ENCODE measurements at places on chromosomes 7 and 10. TPM values are rescaled to one million over a fixed set of nuclear protein-coding genes. Genes with fewer than 3 reads are reported as not detected.

DNA sequence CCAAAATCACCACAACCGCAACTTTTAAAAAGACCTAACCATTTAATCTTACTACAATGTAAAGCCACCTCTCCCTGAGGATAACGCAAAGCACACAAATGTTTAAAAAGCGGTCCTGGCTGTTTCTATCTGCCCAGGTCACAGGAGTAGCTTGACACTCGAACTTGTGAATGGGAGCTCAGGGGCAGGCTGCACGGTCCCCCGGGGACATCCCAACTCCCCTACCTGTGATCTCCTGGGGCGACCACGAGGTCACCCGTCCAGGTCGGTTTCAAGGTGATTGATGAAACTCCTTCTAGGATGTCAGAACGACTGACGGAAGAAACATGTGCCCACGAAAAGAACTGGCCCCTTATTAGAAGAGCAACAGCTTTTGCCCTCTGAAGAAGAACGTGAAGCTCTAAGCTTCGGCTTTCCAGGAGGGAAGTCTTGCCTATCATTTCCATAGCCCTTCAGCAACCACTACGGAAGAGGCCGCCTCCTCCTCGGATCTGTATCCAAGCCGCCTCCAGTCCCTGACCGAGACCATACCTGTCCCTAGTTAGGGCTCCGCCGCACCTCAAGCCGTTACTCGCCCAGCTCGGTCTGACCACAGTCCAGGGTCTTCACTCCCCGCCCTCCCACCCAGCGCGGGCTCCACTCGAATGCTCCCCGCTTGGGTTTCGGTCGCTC, 459 bp downstream of the CYCS start:
- no peak for DNase-seq

- no peak for DNase-seq
Measured at GRCh38 chr7:112800486-112800885, 10.3 kb upstream of the TMEM168 start.

GRCh38 chr7:131753620-131754222, 197.3 kb upstream of the PODXL start:
- DNase-seq = no peak

- no peak for DNase-seq
Measured at GRCh38 chr7:75928568-75928914, 13.6 kb downstream of the POR start.

DNA sequence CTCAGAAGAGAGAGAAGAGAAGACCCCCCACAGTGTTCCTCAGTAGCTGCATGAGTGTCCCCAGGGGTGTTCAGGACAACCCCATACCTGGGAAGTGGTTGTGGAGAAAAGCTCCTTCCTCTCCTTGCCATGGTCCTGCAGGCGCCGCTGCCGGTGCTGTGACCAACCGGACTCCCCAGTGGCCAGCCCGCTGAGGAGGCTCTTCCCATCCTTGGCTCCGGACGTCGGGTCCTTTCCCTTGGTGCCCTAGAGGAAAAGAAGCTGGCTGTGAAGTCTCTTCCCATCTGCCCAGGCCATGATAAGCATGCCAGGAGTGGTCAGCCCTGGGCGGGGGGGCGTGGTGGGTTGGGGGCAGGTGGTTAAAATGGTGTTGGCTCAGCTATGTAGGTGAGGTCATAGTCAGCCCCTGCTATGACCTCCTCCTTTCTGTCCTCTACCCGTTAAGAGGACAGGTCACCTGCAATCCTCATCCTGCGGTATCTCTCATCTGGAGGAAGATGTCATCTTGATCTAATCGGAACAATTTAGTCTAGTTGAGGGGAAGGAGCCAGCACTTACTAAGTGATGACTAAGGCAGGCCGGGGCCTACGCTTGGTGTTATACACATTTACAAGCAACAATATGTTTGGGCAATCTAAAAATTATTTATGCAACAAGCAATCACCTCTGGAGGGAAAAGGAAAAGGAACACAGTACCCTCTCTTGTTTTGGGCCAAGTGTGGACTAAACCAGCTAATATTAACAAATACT, 13.2 kb downstream of the WDR91 start:
- no peak for DNase-seq

GRCh38 chr10:130858626-130859025, 452.9 kb downstream of the TCERG1L start:
- no peak for DNase-seq

GRCh38 chr7:53719122-53719521, 683.7 kb downstream of the POM121L12 start:
- no peak for DNase-seq

GRCh38 chr10:8061274-8062211, 7.1 kb downstream of the GATA3 start:
- no peak for DNase-seq

DNA sequence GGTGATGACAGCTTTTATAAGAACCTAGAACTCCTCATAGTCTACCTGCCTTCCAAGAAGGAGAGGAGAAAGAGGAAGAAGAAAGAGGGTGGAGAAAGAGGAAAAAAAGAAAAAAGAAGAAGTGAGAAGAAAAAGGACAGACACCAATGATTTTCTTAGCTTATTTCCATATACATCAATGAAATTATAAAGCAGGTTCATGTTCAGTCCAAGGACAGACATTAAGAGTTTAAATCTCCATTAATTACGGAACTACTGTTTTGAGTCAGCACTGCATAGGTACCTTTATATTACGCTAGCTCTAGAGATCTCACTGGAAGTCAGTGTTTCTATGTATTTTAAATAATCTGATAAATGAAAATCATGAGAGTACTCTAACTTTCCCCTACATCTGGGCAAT, 309.0 kb upstream of the HGF start:
- no peak for DNase-seq

DNA sequence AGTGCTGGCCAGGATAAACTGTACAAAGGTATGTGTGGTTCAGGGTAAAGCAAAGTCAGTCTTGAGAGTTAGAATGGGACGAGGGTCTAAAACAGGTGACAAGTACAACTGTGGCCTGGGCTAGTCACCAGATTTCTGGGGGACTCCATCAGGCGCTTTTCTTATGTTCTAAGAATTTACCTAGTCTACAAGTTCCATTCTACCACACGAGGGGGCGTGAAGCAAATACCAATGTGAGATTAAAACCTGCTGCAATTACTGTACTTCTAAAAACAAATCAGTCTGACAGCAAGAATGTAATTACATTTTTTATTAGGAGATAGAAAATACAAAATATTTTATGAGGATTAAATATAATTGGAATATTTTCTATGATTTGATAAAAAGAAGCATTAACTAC, 146.5 kb downstream of the ALOX5 start:
- no peak for DNase-seq

- no peak for DNase-seq
Measured at GRCh38 chr7:18590744-18591340, 95.3 kb downstream of the HDAC9 start.

- DNase-seq = no peak
Measured at GRCh38 chr10:846126-846685, 85.3 kb downstream of the LARP4B start.

DNA sequence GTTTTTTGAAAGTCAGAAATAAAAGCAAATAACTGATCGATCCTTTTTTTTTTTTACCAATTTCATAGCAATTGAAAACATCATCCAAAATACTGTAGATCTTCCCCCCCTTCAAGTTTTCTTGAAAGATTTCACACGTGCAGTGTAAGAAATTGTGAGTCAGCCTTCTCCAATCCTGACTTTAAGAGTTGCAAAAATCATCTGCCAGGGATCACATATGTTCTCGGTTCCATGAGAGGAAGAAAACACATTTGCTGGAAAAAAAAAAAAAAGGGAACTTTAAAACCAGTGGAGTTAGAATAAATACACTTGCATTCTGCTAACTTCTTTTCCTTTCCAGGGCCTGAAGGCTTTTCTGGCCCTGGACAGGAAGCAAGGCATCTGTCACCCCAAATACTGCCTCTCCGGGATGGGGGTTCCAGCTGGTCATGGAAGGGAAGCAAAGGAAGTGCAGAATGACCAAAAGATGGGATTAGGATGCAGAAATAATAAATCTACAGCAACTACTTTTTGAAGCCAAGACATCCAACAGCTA, 198.4 kb upstream of the KIAA1217 start:
- no peak for DNase-seq

DNA sequence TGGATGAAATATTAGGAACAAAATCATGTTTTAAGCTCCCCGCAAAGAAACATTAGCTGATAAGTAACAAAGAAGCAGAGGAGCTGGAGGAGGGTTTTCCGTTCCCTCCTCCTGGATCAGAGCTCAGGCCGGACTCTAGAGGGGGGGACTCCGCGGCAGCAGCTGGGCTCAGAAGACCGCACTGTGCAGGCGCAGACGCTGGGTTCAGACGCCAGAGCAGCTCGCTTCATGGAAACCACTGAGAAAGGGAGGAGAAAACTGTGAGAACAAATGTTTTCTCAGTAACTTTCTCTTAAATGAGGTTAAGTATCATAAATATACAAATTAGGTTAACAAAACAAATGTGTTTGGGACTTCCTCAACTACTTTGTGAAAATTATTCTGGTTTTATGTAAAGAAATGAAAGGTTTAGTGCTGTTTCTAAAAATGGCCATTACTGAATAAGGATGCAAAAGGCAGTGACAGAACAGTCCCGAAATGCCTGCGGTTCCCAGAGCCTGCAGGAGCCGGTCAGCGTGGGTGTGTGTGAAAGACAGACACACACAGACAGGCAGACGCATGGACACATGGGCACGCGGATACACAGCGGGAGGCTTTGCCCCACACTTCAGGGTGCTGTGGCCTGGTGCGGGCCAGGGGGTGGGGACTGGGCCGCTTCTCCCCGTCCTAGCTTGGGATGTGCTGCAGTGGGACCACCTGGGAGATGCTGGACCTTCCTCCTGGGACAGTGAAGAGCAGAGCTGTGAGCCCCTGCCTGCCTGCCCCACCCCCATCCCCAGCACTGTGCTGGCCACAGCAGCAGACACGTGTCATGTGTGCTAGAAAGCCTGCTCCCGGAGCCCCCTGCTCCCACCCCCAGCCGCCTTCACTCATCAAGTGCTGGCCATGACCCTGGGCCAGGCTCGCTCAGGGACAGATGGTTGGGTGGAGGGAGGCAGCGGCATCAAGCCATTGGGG, 20.3 kb upstream of the ADGRA1 start:
- DNase-seq = no peak

GRCh38 chr10:43878386-43878785, 229.7 kb upstream of the ZNF32 start:
- DNase-seq = no peak

- DNase-seq = no peak
Measured at GRCh38 chr7:27399791-27400567, 157.4 kb downstream of the EVX1 start.

The GRID2IP gene
- not detected for total RNA-seq

The UTF1 gene
- not detected for total RNA-seq

The MRC1 gene
- total RNA-seq = 140 TPM

The PRKAR2B gene
- 411 TPM for total RNA-seq

The DYNC1I1 gene
- total RNA-seq = 1.7 TPM

The TFR2 gene
- total RNA-seq = not detected

The ATOH7 gene
- total RNA-seq = not detected

The CRHR2 gene
- total RNA-seq = 0.95 TPM
